ENCODE measurements at places on chromosomes 1 and 21.

GRCh38 chr1:224404916-224405603 is 29.5 kb downstream of the WDR26 start:
- no peak for DNase-seq

DNA sequence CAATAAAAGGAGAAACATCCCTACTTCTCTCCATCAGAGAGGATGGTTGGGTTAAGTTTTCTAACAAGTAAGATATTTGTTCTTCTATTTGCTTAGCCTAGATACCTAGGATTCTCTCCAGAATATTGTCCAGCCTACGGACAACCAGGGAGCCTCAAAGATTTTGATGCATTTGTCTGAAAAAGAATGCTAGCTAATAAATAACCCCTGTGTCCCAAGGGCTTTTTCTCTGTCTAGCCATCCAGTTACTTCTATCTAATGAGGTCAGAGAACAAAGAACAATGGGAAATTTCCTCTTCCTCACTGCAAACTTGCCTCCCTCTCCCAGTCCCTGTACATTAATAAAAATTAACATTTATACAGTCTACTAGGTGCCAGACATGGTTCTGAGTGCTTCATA is 810 bp downstream of the RGS5 start:
- DNase-seq: no peak

DNA sequence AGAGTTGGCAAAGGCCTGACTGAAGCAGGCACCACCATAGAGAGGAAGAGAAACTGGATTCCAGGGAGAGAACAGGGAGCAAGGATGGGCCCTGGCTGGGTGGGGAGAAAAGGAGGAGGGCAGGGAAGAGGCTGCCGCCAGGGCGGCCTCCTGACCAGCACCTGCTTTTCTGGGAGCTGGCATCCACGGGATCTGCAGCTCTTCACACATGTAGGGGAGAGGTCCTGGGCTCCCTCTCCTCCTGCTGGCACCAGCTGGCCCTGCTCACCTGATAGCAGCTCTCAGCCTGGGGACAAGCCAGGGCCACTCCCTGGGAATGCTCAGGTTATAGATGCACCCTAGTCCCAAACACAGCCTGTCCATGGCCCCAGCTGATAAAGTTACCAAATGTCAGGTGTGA is 39.9 kb downstream of the TEX35 start:
- DNase-seq: no peak

- no peak for DNase-seq
These were observed 55.9 kb upstream of the ATP5PO start for GRCh38 chr21:33971492-33972013.

DNA sequence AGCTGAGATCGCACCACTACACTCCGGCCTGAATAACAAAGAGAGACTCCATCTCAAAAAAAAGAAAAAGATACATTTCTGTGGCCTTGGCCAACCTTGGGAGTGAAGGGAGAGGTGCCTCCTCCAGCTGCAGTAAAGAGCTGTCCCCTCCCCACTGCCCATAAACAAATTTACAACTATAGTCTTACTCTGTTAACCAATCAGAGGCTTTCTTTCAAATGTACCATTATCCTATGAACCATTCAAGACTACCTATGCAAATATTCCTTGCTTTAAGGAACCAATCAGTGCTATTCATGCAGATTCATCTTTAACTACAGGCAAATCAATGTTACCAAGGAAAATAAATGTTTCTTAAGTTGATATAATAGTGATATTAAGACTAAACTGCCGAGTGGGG is 1.0 kb downstream of the CELA2B start:
- no peak for DNase-seq

DNA sequence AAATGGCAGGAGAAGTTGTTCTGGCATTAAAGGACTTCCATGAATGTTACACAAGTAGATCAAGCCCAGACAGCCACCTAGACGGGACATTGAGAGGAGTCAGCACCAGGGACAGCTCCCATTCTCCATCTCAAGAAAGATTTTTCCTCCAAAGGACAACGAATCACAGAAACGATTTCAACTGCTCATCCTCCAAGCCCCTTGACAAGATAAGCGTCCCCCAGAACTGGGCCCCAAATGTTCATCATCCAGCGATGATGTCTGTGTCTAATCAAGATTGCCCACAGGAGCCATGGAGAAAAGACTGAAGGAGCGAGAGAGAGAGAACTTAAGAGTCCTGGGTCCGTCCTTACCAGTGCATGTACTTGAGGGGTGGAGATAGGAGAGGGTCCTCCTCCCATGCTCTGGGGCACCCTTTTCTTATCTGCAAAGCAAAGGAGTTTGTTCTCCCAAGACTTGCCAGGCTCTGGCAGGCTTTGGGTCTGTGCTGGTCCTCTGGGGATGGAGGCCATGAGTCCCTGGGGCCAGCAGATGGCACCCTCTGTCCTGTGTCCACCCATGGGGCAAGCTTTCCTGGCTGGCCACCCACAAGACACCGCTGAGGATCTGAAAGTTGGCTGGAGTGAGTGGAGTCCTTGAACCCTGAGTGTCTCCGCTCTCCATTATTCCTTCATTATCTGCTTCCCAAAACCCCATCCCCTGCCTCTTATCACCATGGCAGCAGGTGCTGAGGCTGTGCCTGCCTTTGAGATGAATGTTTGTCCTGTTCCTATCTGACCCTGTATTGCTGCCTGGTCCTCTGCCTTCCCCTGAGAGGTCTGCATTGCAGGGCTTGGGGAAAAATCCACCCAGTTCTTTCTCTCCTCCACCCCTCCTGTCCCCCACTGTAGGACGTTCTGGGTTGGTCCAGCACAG is 164.6 kb downstream of the ACTL8 start:
- peak; percentile 37 for DNase-seq

DNA sequence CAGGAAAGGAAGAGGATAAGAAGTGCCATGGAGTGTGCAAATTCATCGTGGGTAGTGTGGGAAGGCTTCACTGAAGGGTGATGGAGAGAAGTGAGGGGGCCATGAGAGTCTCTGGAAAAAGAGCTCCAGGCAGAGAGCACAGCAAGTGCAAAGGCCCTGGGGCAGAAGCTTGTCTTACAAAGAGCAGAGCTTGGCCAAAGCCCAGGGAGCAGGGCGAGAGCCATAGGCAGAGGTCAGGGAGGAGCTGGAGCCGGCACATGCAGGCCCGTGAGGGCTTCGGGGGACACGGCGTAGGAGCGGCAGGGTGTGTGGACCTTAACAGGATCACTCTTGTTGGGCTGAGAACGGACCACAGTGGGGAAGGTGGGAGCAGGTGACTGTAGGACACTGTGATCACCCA is 83.7 kb upstream of the EDN2 start:
- DNase-seq: no peak

DNA sequence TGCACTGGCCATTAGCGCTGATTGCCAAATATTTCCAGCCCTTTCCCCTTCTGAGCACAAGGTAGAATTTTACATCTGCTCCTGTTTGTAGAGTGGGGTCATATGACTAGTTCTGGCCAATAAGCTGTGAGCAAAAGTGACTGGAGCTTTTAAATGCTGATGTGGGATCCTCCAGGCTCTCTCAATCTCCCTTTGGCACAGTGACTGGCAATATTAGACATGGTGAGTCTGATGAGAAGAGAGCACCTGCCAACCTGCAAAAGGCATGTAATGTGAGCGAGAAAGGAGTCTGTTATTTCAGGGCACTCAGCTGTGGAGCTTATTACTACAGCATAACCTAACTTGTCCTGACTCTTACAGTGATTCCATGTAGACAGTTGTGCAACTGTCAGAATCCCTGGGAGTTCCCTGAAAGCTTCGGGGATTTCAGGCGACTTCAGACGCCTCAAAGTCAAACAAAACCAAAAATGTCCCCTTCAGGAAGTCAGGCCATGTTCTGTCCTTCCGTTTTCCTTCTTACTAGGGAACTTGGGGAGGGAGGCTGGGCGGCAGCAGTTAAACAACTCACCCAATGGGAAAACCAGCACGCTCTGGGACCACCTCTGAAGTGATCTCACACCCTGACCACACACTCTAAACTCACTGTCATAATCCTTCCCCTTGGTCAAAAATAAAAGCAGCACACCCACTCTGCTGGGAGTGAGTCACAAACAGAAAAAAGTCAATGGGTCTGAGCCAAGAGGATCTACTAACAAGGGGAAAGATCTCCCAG is 3.6 kb upstream of the RASSF5 start:
- DNase-seq: peak; percentile 93

DNA sequence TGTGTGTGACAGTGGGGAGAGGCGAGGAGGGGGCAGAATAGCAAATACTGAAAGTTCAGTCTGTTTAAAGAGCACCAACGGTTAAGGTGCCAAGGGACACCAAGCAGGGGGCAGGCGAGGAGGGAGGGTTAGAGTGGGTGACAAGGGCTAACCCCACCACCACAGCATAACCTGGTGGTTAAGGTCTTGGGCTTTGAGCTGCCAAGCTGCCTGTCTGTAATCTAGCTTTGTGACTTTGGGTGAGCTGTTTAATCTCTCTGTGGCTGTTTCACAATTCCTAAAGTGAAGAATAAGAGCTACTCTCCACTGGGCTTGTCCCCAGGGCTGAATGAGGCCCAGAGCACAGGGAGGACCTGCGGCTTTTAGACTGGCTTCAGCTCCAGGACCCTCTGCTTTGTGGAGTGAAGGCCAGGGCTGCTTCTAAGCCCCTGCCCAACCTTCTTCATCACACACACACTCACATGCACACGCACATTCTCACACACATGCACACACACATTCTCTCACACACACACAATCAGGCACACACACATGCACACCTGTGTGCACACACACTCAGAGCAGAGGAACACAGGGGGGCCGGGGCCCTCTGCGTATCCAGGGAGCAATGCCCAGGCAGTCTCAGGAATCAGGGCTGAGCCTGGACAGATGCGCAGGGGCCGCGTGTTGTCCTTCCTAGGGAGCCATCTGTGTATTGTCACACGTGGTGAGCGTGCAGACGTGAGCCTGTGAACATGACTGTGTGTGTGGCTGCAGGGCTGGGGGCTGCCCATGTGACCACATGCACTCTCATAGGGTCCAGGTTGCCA is 101.6 kb upstream of the TARDBP start:
- no peak for DNase-seq

- peak; percentile 77 for DNase-seq
These were observed 166.8 kb downstream of the HIVEP3 start for GRCh38 chr1:41751804-41752513.

DNA sequence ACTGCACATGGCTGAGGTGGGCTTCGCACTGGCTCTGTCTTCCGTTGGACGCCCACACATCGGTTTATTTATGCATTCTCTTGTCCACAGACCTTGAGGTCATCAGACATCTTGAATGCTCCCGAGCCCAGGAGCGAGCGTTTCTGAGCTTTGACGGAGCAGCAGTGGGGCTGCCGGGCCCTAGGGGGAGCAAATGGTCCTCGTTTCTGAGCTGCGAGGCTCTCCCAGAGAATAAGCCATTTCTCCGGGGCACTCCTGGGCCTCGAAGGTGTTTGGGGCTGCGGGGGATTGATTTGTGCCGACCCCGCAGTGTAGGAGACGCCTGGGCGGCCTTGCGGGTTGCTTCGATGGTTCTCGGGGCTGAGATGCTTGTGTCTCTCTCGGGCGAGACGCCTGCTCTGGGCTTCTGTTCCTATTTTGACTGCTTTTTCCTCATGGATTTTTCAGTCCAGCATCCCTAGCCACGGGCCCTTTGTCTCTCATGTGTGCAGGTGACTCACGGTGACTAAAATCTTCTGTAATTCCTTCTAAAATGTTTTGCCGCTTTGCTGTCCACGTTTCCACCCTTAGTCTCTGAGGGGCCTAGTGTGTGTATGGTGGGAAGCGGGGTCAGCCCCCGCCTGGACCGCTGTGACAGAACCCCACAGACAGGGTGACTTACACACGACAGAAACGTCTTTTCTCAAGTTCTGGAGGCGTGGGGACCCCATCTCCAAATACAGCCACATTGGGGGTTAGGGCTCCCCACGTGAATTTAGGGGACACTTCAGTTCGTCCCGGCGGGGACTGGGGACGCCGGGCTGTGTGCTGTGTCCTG is 62.1 kb downstream of the FAAP20 start:
- DNase-seq: peak; percentile 91

DNA sequence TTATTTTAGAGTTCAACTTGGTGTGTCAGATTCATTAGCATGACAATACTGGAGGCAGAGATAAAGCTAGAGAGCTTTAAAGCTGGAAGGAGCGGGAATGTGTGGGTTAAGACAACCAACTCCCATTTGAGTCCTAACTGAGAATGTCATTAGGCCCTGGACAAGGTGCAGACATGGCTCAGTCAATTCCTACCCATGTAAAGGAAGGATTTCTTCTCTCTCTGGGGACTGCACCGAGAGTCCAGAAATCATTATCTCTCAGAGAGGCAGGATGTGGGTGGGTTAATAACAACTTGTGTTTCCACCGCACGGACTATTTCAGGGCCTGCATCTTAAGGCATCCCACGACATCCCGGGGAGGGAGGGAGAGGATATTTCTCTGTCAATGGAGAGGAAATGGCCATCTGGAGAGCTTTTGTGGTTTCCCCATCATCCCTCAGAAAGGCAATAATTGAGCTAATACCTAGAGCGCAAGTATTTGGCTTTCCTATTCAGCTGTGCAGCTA is 46.7 kb upstream of the SARS1 start:
- DNase-seq: peak; percentile 58

DNA sequence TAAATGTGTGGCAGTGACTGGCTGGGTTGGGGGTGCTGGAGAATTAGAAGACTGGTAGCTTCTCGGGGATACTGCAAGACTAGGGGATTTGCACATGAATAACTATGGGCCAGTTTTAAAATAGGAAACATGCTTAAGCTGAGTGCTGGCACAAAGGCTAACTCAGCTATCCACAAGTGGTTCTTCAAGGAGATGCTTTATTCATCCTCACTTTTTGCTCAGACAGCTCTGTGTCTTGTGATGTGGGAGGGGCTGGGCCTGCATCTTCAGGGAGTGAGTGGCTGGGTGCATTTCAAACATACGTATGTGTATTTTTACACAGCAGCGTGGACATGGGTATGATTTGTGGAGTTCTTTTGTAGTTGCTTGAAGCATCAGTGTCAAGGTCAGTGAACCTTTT is 2.3 kb downstream of the COQ8A start:
- DNase-seq: no peak

DNA sequence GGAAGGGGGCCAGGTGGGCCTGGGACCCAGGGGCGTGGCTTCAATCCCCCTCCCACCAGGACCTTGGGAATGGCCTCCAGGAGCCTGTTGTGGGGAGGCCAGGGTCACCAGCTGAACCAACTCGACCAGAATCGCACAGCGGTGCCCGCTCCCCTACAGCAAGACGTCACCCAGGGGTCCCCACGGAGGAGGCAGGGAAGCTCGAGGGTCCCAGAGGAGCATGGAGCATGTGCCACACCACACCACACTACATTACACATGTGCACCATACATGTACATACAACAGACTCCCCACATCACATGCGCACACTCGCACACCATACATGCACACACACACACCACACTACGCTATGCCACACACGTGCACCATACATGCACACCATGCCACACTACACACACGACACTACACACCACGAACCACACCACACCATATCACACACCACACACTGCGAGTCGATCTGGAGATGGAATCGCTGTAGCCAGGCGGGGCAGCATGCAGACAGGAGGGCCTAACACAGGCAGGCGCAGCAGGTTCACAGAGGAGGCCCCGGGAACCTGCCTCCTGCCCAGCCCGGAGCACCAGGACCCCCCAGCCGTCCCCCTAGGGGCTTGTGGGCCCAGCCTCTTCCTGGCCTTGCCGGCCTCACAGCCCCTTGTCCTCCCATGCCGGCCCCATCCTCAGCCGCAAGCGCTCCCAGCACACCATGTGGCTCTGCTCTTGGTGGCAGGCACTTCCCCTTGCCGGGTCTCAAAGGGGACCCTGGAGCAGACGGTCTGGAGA is 596 bp downstream of the ITGB2 start:
- no peak for DNase-seq
